ENCODE measurements at places on chromosomes 3 and 15.

DNA sequence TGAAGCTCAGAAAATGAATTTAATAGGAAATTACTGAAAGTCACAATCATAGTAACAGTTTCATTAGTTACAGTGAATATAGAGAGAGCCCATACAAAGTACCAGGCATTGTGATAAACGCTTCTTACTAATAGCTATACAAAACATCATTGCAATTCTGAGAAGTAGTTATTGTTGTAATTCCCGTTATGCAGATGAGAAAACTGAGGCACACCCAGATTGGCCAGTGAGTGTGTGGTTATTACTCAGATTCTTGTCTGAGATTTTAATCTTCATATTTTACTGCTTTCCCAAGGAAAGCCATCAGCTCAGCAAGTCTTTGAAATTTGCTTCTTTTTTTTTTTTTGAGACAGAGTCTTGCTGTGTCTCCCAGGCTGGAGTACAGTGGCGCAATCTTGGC, 14.3 kb downstream of the FLNB start:
- H3K27me3 ChIP-seq = no peaks in the 10 kb centered on the region
- H3K4me1 ChIP-seq = peaks cover 58% of the 10 kb centered on the region
- DNase-seq = no peak
- peak overlapping the region; percentile 46 for H3K4me3 ChIP-seq

GRCh38 chr3:104764496-104764895, 602.2 kb upstream of the ALCAM start:
- H3K36me3 ChIP-seq = no peaks in the 10 kb centered on the region
- H3K4me1 ChIP-seq = no peaks in the 10 kb centered on the region

GRCh38 chr3:114892880-114893279, 254.2 kb downstream of the ZBTB20 start:
- H3K27ac ChIP-seq = no peak overlapping the region
- no peaks in the 10 kb centered on the region for H3K4me1 ChIP-seq
- H3K27me3 ChIP-seq = no peaks in the 10 kb centered on the region
- DNase-seq = no peak

- no peaks in the 10 kb centered on the region for H3K4me1 ChIP-seq
- H3K27me3 ChIP-seq = no peaks in the 10 kb centered on the region
- no peak overlapping the region for H3K4me3 ChIP-seq
- no peak overlapping the region for H3K27ac ChIP-seq
Observed at GRCh38 chr3:25537516-25537915, 109.5 kb downstream of the RARB start.

- peaks cover 11% of the 10 kb centered on the region for H3K4me1 ChIP-seq
- no peaks in the 10 kb centered on the region for H3K36me3 ChIP-seq
- DNase-seq = no peak
- no peak overlapping the region for H3K4me3 ChIP-seq
Observed at GRCh38 chr15:74821091-74821789, 5.2 kb upstream of the CPLX3 start.

DNA sequence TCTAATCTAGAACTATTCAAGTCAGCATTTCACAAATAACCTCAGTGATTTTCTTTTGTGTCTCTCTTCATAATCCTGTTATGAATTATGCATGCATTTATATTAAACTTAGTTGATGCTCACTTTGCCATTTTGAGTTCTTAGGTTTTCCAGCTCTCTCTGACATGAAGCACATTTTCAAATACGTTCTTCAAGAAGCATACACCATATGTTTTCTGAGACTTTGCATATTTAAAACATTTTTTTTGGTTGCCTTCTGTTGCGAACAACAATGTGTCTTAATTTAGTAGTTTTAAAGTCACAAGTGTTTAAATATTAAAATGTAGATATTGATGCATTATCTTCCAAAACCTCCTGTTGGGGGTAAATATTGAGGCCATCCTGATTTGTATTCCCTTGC, 37.5 kb downstream of the SH3GL3 start:
- no peak for DNase-seq

DNA sequence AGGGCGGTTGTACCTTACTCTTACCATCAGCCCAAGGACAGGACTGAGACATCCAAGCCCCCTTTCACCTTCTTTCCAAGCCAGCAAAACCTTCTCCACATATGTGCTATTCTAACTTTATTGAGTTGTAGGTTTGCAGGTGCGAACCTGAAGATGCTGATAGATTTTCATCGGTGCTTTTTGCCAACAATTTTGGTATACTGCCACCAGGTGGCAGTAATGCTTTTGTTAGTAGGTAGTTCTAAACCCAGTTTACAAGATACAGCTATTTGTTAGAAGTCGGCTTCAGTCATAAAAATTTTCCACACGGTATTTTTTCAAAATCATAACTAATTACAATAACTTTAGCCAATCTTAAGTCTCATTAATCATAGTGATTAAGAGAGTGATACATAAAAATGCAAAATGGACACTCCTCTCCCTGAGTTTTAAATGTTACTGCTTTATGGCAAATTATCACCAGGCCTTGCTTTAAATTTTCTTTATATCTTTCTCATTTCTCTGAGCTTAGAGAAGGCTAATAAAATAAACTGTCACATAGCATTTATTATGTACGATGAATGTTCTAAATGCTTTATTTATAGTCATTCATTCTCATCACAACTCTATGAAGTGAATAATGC, 636 bp downstream of the TBC1D21 start:
- no peaks in the 10 kb centered on the region for H3K36me3 ChIP-seq
- DNase-seq = peak; percentile 8
- no peak overlapping the region for H3K4me3 ChIP-seq
- peaks cover 41% of the 10 kb centered on the region for H3K27me3 ChIP-seq
- H3K4me1 ChIP-seq = peaks cover 3% of the 10 kb centered on the region
- H3K27ac ChIP-seq = no peak overlapping the region

- H3K36me3 ChIP-seq = peaks cover 17% of the 10 kb centered on the region
- H3K27ac ChIP-seq = peak overlapping the region; percentile 45
- no peaks in the 10 kb centered on the region for H3K27me3 ChIP-seq
- no peak for DNase-seq
- peaks cover 22% of the 10 kb centered on the region for H3K4me1 ChIP-seq
- no peak overlapping the region for H3K4me3 ChIP-seq
Observed at GRCh38 chr3:58261954-58262666, 24.5 kb downstream of the ABHD6 start.

GRCh38 chr3:48500656-48501055, 3.3 kb downstream of the SHISA5 start:
- no peak overlapping the region for H3K4me3 ChIP-seq
- H3K4me1 ChIP-seq = peaks cover 24% of the 10 kb centered on the region

DNA sequence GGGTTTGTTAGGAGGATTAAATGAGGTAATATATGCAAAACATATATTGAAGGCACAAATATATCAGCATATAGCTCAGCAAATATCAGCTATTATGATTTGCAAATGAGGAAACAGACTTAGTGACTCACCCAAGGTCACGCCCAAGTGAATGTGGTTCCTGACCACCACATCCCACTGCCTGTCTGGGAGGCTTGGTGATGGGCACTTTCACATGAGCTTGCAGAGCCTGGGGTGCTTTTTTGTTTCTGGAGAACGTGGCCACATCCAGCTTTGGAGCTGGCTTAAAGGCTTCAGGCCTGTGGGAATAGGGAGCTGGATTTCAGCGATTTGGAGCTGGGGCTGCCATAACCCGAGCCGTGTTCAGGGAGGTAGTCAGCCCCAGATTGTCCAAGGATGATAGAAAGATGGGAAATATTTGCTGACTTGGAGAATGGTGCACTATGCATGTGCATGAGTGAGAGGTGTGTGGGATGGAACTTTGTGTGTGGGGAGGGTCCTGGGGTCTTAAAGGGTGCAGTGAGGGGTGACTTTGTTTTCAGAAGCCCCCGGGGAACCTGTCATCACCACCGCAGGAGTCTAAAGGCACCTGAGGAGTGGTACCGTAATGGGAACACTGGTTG, 12.0 kb upstream of the FGD5 start:
- peaks cover 20% of the 10 kb centered on the region for H3K4me1 ChIP-seq
- peak; percentile 4 for DNase-seq
- peaks cover 47% of the 10 kb centered on the region for H3K27me3 ChIP-seq
- no peak overlapping the region for H3K4me3 ChIP-seq

GRCh38 chr15:66483131-66483566, 14.4 kb downstream of the SNAPC5 start:
- peak overlapping the region; percentile 21 for H3K27ac ChIP-seq
- DNase-seq = no peak
- peaks cover 4% of the 10 kb centered on the region for H3K4me1 ChIP-seq
- no peak overlapping the region for H3K4me3 ChIP-seq
- peaks cover 49% of the 10 kb centered on the region for H3K36me3 ChIP-seq

DNA sequence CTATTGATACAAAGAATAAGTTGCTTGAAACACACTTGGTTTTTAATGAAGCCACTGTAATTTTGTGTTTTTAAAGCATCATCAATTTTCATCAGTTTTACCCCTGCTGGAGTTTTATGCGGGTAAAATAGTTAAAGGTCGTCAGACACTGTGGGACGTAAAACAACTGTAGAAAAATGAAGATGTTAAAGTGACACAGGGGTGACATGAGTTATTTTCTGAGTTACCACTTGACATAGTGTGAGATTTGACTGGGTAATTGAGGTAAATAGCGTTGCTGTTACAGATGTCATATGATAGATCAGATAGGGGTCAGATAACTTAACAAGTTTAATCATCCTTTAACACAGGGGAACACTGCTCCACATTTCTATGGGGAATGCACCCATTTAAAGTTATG, 297.6 kb downstream of the CHL1 start:
- H3K4me1 ChIP-seq = no peaks in the 10 kb centered on the region
- no peak overlapping the region for H3K4me3 ChIP-seq
- no peak overlapping the region for H3K27ac ChIP-seq
- no peaks in the 10 kb centered on the region for H3K36me3 ChIP-seq
- no peaks in the 10 kb centered on the region for H3K27me3 ChIP-seq

GRCh38 chr3:100765437-100765975, 56.2 kb downstream of the TFG start:
- peaks cover 10% of the 10 kb centered on the region for H3K4me1 ChIP-seq
- no peaks in the 10 kb centered on the region for H3K27me3 ChIP-seq
- DNase-seq = no peak

- DNase-seq = no peak
- no peaks in the 10 kb centered on the region for H3K4me1 ChIP-seq
- H3K27me3 ChIP-seq = no peaks in the 10 kb centered on the region
- H3K4me3 ChIP-seq = no peak overlapping the region
- no peaks in the 10 kb centered on the region for H3K36me3 ChIP-seq
Observed at GRCh38 chr15:29024662-29025061, 138.9 kb downstream of the APBA2 start.

DNA sequence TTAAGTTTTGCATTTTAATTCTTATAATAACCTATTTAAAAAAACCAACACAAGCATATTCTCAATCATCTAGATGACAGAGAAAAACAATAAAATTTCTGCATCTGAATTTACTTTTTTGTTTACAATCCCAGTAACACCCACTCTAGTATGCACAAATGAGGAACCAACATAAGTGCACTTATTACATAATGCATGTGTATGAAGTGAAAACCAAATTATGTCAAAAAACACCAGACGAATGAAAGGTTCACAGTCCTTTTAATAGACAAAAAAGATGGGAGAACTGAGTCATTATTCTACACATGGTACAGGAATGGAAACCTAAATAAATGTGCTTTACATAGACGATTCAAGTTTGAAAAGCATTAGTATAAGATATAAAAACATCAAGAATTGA, 91.7 kb downstream of the NR1I2 start:
- no peak overlapping the region for H3K27ac ChIP-seq
- DNase-seq = no peak
- no peak overlapping the region for H3K4me3 ChIP-seq

DNA sequence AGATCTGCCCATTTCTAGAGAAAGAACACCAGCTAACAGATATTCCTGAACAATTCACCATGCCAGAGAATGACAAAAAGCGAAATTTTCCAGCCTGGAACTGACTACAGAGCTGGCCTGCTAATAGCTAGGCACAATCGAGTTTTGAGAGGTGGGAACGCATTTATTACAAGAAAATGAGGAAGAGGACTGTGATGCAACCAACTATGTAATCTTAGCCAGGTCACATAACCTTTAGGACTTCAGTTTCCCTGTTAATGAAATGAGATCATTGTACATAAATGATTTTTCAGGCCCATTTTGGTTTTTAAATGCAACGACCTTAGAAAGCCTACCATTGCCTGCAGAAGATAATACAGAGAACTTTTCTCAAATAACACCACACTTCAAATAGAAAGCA, 72.1 kb upstream of the SETMAR start:
- no peak overlapping the region for H3K27ac ChIP-seq
- no peaks in the 10 kb centered on the region for H3K4me1 ChIP-seq
- H3K36me3 ChIP-seq = no peaks in the 10 kb centered on the region
- DNase-seq = no peak

DNA sequence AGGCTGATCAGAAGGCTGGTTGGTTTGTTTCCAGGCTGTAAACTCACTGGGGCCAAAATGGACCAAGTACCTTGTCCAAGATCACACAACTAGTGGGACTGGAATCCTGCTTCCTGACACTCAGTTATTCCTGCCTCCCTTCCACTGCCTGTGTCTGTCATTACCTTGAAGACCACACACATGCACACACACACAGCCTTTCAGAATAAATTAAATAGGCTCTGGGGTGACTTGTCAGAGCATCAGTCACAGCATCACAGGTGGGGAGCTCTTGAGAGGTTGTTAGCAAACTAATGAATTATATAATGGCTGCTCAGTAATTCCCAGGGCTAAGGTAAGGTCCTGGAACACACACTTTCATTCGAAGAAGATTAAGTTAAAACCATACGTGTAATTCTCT, 231.8 kb downstream of the UACA start:
- H3K27me3 ChIP-seq = peaks cover 6% of the 10 kb centered on the region
- no peak overlapping the region for H3K27ac ChIP-seq
- peaks cover 62% of the 10 kb centered on the region for H3K4me1 ChIP-seq

- no peak overlapping the region for H3K27ac ChIP-seq
- no peak overlapping the region for H3K4me3 ChIP-seq
- no peaks in the 10 kb centered on the region for H3K36me3 ChIP-seq
- DNase-seq = no peak
- peaks cover 4% of the 10 kb centered on the region for H3K4me1 ChIP-seq
- H3K27me3 ChIP-seq = peaks cover 20% of the 10 kb centered on the region
Observed at GRCh38 chr3:149258298-149258697, 36.7 kb upstream of the CP start.

- DNase-seq = no peak
- H3K4me3 ChIP-seq = no peak overlapping the region
- no peaks in the 10 kb centered on the region for H3K4me1 ChIP-seq
- H3K27me3 ChIP-seq = peaks cover 12% of the 10 kb centered on the region
Observed at GRCh38 chr3:190043741-190044140, 77.0 kb downstream of the P3H2 start.

Data from T-helper 2 cell treated with Interferon-gamma antibody and Interleukin-4, amounts not matched to agents 5 μg/mL and 100 μg/mL, for 36 hours (primary cell).